Activated naive CD8-positive, alpha-beta T cell treated with anti-CD3 and anti-CD28 coated beads, Interleukin-2, amount 10 ng/mL, durations not matched to agents 7 days and 5 days (primary cell): ENCODE measurements at places on chromosomes 2 and 18. TPM values are rescaled to one million over a fixed set of nuclear protein-coding genes. Genes with fewer than 3 reads are reported as not detected.

The HDLBP gene
- total RNA-seq = 158 TPM

The KIAA2012 gene
- total RNA-seq = not detected

The APCDD1 gene
- not detected for total RNA-seq

The OXER1 gene
- not detected for total RNA-seq

The SCN2A gene
- 0.06 TPM for total RNA-seq

The SLC38A11 gene
- total RNA-seq = not detected

The DLGAP1 gene
- not detected for total RNA-seq

The ABHD1 gene
- 0.77 TPM for total RNA-seq

The EPB41L5 gene
- 6.7 TPM for total RNA-seq

DNA sequence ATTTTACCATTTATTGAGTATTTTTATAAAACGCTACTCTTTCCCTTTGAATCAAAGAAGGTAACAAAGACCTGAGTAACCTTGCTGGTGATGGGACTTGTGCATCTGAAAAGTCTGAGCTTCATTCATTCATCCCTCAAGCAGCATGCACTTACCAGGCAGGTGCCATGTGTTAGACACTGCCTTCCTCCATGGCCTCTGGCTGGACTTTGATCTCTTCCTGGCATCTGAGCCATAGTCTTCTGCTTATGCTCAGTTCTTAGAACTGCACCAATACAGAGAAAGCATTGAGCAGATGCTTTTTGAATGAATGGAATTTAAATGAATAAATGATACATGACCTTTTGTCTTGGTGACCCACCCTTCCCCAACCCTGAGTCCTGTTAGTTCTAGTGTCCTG lies 251.4 kb upstream of the COPS8 start:
- DNase-seq = no peak
- no peak overlapping the region for H3K4me3 ChIP-seq
- H3K27me3 ChIP-seq = peaks cover 5% of the 10 kb centered on the region
- no peaks in the 10 kb centered on the region for H3K36me3 ChIP-seq
- no peaks in the 10 kb centered on the region for H3K4me1 ChIP-seq

- H3K4me3 ChIP-seq = no peak overlapping the region
- no peaks in the 10 kb centered on the region for H3K27me3 ChIP-seq
- peaks cover 15% of the 10 kb centered on the region for H3K4me1 ChIP-seq
- no peak overlapping the region for H3K27ac ChIP-seq
- H3K36me3 ChIP-seq = peaks cover 15% of the 10 kb centered on the region
These were observed 47.0 kb downstream of the TNFRSF11A start for GRCh38 chr18:62372156-62372555.

- no peak overlapping the region for H3K4me3 ChIP-seq
- peaks cover 42% of the 10 kb centered on the region for H3K36me3 ChIP-seq
- no peaks in the 10 kb centered on the region for H3K27me3 ChIP-seq
- H3K27ac ChIP-seq = no peak overlapping the region
- DNase-seq = no peak
These were observed 24.4 kb downstream of the PUM2 start for GRCh38 chr2:20326163-20326780.

DNA sequence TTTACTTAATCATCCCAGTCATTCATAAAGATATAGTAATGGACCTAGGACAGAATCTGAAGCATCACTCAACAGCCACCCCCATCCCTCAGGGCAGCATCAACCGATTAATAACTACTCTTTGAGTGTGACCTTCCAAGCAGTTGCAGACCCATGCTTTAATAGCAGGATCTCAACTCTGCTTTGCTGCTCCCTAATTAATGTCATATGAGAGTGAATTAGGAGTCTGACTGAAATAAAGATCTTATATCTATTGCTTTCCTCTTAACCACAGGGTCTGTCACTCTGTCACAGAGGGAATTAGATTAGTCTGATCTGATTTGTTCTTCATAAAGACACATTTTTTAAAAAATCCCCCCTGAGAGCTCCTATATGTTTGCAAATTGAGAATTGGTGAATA lies 46.1 kb upstream of the LRP1B start:
- no peak overlapping the region for H3K27ac ChIP-seq
- H3K4me3 ChIP-seq = no peak overlapping the region
- no peaks in the 10 kb centered on the region for H3K4me1 ChIP-seq
- DNase-seq = no peak

DNA sequence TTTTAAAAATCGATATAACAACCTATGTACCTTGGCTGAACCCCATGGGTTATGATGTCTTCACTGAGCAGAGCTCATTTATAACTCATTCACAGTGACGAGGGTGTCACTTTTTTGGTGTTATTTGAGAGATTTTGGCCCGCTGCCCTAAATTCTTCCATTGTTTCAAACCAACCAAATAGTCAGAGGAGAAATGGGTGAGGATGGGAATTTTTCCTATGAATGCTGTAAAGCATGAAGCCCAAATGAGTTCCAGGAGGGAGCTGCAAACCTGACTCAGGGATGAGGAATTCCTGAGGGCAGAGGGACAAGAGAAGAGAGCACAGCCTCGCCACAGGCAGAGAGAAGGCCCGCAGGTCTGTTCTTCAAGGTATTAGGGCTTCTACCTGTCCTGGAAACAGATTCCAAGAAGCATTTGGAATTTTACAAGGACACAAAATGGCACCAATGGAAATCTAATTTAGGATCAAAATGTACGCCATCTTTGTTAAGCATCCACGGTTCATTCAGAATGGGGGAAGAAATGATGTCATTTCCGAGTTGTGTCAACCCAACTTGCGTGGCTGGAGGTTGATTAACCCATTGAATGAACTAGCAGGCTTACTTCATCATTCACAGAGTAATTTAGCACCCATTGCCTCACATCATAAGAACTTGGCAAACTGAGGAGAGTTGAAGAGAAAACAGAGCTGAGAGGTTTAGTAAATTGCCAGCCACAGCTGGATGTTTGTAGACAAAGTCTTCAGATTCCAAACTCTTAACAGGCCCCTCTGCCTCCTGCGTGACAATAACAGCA lies 133.5 kb downstream of the LAMA3 start:
- DNase-seq = no peak
- peaks cover 24% of the 10 kb centered on the region for H3K27me3 ChIP-seq
- no peak overlapping the region for H3K27ac ChIP-seq
- H3K4me3 ChIP-seq = no peak overlapping the region
- H3K36me3 ChIP-seq = peaks cover 3% of the 10 kb centered on the region

GRCh38 chr2:220701115-220701514 lies 871.0 kb downstream of the EPHA4 start:
- no peak overlapping the region for H3K4me3 ChIP-seq
- no peak for DNase-seq
- H3K4me1 ChIP-seq = no peaks in the 10 kb centered on the region
- H3K27ac ChIP-seq = no peak overlapping the region

DNA sequence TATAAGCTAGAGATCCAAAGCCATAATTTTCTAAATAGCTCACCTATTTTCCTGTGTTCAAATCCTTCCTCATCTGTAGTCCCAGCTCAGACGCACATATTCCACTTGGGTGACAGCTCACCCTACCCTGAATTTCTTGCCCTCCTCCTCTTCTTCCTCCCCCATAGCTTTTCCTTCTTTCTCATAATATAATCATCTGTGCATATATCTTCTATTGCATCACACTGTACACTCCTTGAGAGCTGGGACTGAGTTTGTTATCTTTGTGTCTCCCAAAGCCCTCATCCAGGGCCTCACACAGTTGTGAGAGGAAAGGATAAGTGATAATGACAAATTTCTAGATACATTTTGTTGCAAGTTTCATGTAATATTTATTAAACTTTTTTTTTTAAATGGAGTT lies 55.9 kb upstream of the RTN4 start:
- DNase-seq = no peak
- no peaks in the 10 kb centered on the region for H3K4me1 ChIP-seq
- no peaks in the 10 kb centered on the region for H3K27me3 ChIP-seq
- no peaks in the 10 kb centered on the region for H3K36me3 ChIP-seq
- no peak overlapping the region for H3K27ac ChIP-seq

GRCh38 chr2:187936228-187936627 lies 355.4 kb upstream of the GULP1 start:
- H3K4me1 ChIP-seq = no peaks in the 10 kb centered on the region
- H3K36me3 ChIP-seq = no peaks in the 10 kb centered on the region
- H3K27ac ChIP-seq = no peak overlapping the region
- H3K4me3 ChIP-seq = no peak overlapping the region

GRCh38 chr2:180583441-180584140 lies 396.8 kb upstream of the UBE2E3 start:
- no peak overlapping the region for H3K4me3 ChIP-seq
- H3K36me3 ChIP-seq = no peaks in the 10 kb centered on the region
- no peak for DNase-seq
- no peaks in the 10 kb centered on the region for H3K4me1 ChIP-seq
- no peaks in the 10 kb centered on the region for H3K27me3 ChIP-seq
- no peak overlapping the region for H3K27ac ChIP-seq

DNA sequence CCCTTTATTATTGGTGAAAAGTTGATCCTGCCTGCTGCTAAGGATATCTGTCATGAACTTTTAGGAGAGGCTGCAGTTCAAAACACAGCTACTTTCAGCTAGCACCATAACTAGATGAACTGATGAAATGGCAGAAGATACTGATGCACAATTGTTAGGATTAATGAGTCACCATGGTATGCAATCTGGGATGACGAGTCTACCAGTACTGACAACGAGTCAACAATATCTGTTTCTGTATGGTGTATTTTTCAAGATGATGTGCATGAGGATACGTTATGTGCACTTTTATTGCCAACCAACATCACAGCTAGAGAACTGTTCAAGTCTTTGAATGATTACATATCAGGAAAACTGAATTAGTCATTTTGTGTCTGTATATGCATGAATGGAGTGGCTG lies 68.7 kb downstream of the NETO1 start:
- no peaks in the 10 kb centered on the region for H3K27me3 ChIP-seq
- DNase-seq = no peak
- H3K27ac ChIP-seq = no peak overlapping the region
- H3K4me1 ChIP-seq = no peaks in the 10 kb centered on the region

DNA sequence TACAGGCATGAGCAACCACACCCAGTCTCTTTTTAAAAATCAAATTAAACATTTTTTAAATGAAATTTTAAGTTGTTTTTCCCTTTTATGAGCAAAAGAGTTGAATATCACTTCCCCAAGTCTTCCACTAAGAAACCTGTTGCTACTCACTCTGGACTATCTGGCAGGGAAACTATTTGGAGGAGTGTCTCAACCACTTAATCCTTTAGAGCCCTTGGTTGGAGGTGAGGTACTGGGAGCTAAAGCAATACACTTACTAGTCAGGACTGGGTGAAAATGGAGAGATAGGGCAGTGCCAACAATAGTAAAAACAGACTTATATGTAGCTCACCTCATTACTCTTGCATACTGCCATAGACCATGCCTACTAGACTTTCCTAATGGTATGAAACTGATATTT lies 135.5 kb downstream of the RND3 start:
- no peak overlapping the region for H3K4me3 ChIP-seq
- no peaks in the 10 kb centered on the region for H3K36me3 ChIP-seq
- no peak for DNase-seq

DNA sequence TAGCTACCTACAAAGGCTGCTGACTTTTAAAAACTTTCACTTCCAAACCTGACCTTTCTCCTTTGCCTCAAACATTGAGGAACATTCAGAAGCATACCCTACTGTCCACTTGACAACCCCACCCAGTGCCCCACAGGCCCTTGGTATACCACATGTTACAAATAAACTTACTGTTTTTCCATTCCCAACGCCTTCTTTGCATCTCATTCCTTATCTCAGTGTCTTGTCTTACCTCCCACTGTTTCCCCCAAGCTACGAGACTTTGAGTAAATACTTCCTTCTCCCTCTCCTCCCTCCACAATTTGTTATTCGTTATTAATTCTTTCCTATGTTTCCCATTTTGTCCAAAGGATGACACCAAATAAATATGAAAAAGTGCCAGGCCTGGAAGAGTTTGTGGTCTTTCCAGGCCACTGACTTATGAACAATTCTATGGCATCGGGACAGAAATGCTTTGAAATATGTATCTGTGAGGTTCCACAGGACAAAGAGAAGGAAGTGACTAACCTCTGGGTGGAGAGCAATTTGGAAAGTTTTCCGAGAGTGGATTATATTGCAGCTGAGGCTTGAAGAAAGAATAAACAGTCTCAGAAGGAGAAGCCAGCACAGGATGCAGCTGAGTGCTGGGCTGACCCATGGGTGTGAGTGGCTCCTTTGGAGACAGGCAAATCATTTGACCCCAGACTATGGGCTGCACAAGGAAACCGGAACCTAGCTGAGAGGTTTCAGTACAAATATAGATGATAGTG lies 409.0 kb downstream of the LPIN1 start:
- H3K4me1 ChIP-seq = no peaks in the 10 kb centered on the region
- no peak overlapping the region for H3K27ac ChIP-seq
- peaks cover 1% of the 10 kb centered on the region for H3K36me3 ChIP-seq

DNA sequence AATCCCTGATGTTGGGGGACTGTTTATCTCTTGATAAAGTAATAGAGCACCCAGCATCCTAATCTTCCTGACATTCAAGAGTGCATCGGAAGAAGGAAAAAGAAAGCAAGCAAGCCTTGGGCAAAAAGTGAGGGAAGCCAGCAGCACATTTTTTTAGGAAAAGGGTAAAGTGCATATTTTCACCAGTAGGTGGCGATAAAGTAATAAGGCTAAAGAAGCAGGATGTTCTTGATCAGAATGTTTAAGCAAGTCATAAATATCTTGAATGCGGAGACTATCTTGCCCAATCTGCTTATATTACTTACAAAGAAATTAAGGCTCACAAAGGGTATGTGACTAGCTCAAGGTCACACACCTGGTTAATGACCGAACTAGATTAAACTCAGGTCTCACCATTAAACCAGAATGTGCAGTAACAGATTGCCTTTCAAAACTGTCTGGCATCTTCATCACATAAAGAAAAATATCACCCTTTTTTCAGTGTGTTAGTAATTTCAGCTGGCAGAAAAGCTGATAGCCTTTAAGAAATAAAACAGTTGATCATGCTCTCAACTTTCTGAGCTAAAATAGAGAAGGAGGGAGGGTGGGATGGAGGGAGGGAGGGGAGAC lies 83.8 kb downstream of the VIT start:
- peaks cover 21% of the 10 kb centered on the region for H3K27me3 ChIP-seq
- H3K27ac ChIP-seq = no peak overlapping the region
- DNase-seq = no peak
- H3K4me1 ChIP-seq = peaks cover 2% of the 10 kb centered on the region
- no peaks in the 10 kb centered on the region for H3K36me3 ChIP-seq
